ENCODE measurements at places on chromosomes 7 and 10. TPM values are rescaled to one million over a fixed set of nuclear protein-coding genes. Genes with fewer than 3 reads are reported as not detected.

The MRPS17 gene
- total RNA-seq, result 22.1 TPM

DNA sequence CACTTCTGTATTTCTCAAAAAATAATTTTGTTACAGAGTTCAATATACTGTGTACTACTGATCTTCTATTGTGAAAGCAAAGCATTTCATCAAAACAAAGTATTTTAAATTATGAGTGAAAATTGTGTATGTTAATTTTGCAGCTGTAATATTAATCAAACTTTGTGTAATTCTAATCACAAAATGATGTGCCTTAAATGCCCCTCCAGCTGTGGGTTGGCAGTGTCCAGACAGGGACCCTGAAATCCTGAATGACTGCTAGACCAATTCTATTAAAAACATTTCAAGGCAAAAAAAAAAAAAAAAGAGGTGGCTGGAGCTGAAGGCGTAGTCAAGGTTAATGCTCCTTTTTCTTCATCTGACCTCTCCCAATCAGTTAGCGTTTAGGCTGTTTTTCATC is 36.2 kb downstream of the SCD start:
- no peak for DNase-seq

- no peak for DNase-seq
Measured at GRCh38 chr10:75101416-75102251, 9.8 kb upstream of the SAMD8 start.

GRCh38 chr10:97393034-97393573 is 8.0 kb downstream of the RRP12 start:
- DNase-seq, result no peak

GRCh38 chr10:78458983-78459638 is 425.4 kb downstream of the RPS24 start:
- no peak for DNase-seq

DNA sequence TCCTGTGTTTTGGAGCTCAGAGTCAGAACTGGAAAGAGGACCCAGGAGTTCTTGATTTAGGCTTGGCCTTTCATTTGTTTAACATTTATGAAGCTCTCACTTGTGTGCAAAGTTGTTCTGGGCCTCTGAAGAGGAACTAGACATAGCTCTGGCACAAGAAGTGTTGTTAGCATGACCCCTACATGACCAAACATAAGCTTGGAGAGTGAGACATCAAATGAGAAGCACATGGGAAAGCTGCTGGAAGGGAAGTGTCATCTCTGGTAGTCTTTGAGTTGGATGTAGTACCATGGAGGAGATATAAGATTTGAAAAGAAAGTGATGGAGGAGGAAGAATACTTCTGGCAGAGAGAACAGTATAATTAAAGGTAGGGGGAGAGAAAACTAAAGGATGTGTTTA is 370.1 kb downstream of the ADRA2A start:
- no peak for DNase-seq

DNA sequence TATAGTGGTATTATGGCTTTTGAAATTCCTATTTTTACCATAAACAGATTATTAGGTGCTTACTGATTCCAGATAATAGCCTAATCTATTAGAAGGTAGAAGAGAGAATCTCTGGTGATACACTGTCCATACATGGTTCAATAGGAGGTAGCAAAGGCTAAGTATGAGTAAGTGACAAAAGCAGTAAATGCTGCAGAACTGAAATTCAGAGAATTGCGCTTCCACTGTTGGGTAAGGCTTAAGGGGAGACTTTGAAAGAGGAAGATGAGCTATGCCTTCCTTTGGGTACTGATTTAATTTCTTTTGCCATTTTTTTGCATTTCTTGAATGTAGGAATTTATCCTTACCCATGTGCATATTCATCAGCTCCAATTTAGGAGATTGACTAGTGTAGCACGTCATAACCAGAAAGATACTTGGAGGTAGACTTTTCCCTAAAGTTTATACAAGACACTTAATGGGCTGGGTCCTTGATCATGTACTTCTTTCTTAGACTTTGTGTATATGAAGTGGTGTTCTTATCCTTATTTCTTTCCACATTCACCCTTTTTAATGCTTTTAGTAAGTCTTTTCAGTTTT is 15.3 kb downstream of the MKLN1 start:
- DNase-seq, result no peak

GRCh38 chr10:70576803-70577517 is 25.6 kb downstream of the PRF1 start:
- DNase-seq, result no peak

DNA sequence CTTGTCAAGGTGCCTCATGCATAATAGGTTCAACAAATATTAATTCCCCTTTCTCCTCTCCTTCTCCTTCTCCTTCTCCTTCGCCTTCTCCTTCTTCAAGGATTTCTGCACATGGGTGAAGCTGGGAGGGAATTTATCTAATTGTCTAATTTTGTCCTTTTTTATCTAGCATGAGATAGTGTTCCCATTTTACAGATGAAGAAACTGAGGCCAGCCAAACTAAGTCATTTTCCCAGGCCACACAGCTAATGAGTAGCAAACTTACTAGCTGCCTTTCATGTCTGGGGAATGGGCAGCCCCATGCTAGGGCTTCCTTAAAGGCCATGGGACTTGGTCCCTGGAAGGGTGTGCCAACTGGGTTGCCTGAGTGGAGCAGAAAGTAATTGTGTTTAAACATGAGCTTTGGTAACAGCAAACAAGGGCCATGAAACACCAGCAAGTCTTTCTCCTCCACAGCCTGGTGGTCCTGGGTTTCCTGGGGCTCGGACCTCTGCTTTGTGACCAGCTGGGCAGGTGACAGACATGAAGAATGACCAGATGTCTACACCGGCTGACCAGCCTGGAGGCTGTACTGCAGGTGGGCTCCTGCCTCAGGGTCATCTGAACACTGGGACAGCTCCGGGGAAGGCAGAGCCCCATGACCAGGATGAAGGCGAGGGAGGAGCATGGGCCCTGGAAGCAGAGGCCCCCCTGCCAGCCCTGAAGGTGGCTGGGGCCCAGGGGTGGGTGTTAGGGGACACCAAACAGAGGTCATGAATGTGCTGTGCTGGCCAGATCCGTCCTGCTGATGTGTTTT is 138.0 kb downstream of the PTPN20 start:
- peak; percentile 33 for DNase-seq

DNA sequence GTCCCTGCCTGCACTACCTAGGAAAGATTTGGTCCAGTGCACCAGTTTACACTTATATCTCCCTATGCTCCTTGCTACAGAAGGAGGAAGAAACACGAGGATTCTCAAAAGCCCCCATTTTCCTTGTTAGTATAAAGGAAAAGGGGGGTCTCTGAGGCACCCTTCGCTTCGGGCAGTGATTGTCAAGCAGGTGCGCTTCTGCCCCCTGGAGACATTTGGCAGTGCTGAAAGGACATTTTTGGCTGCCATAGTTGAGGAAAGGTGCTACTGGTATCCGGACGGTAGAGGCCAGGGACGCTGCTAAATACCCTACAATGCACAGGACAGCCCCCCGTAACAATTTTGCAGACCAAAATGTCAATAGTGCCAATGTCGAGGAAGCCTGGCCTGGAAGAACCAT is 193.7 kb downstream of the GFRA1 start:
- no peak for DNase-seq

The MUC12 gene
- 10.4 TPM for total RNA-seq

DNA sequence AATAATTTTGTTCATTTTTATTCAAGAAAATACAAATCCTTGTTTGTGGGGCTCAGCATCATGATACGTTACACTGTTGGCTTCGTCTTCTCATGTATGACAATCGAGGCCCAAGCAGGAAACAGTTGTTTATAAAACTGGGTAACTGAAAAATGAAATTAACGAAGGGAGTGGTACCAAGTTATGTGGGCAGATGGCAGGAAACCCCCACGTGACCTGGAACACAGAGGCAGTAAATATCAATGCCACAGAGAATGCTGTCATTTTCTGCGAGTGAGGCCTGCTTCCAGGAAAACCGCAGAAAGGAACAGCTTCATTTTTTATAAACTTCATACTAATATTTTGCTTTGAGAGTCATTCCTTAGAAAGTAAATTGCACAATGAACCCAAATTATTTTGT is 201.0 kb upstream of the ADARB2 start:
- DNase-seq, result no peak

The CTAGE15 gene
- 0.28 TPM for total RNA-seq

DNA sequence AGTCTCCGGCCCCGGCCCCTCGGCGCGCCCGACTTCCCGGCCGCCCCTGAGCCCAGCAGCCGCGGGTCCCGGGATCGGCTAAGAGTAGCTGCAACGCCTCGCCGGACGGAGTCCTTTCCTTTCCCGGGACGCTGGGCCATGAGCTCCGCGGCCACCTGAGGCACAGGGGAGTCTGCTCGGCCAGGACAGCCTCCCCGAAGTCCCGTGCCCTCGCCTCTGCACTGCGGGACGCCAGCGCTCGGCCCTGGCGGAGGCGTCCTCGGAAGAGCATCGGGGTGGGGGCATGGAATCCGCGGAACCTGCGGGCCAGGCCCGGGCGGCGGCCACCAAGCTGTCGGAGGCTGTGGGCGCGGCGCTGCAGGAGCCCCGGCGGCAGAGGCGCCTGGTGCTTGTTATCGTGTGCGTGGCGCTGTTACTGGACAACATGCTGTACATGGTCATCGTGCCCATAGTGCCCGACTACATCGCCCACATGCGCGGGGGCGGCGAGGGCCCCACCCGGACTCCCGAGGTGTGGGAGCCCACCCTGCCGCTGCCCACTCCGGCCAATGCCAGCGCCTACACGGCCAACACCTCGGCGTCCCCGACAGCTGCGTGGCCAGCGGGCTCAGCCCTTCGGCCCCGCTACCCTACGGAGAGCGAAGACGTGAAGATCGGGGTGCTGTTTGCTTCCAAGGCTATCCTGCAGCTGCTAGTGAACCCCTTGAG is 502 bp downstream of the SLC18A3 start:
- peak; percentile 82 for DNase-seq

- no peak for DNase-seq
Measured at GRCh38 chr10:89163265-89163995, 43.7 kb downstream of the CH25H start.

- no peak for DNase-seq
Measured at GRCh38 chr10:71952745-71953144, 11.4 kb upstream of the CHST3 start.

GRCh38 chr7:139813689-139814088 is 15.4 kb upstream of the TBXAS1 start:
- no peak for DNase-seq

The EEPD1 gene
- total RNA-seq, result 9.8 TPM

The RSPH10B2 gene
- total RNA-seq, result 0.31 TPM

GRCh38 chr10:90939116-90939515 is 18.2 kb upstream of the ANKRD1 start:
- DNase-seq, result no peak

Measured in H7 (cell line).